ACHN (cell line): ENCODE measurements at places on chromosomes 4 and X.

DNA sequence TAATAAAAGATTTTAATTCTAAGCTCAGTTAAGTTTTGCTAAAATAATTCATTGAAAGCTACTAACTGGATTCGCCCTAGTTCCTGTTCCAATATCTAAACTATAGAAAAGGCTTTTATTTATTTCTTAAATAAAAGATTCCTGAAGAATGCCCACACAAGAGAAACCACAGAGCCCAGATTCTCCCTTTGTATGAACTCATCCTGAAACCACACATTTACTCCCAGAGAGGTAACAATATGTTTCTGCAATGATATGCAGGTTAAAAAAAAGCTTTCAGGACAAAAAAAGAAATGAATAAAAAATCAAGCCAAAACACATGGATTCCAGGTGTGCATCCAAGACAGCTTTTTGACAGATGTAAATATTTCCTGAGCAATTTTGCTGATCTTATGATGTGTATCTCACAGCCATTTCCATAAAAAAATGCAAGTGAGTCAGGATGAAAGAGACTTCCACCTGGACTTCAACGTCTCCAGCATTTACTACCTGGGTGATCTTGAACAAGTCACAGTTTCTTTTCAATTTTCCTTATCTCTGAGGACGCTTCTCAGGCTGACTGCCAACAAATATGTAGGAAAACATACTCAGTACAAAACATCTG, 234.4 kb upstream of the FAT1 start:
- no peak for DNase-seq

- no peak for DNase-seq
Observed at GRCh38 chrX:109822861-109823260, 89.8 kb upstream of the ACSL4 start.

GRCh38 chrX:9340598-9341290, 124.1 kb upstream of the TBL1X start:
- no peak for DNase-seq

DNA sequence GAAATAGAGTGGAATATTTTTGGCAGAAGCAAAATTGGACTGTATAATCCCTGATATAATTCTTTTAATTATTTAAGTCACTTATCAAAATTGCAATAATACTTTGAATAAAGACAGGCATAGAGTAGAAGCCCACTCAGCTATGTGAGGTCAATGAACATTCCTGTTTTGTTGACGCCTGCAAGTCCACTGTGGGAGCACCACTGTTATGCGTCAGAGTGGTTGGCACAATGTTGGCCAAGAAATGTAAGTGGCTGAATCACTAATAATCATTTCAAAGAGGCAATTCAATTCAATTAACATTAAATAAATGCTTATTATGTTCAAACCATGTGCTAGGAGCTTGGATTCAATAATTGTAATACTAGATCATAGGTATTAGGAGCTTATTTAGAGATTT, 221.0 kb downstream of the SPCS3 start:
- DNase-seq = no peak

- no peak for DNase-seq
Observed at GRCh38 chr4:79626101-79626500, 218.1 kb upstream of the GK2 start.

GRCh38 chrX:936979-937769, 275.3 kb downstream of the CRLF2 start:
- no peak for DNase-seq

- no peak for DNase-seq
Observed at GRCh38 chr4:88028946-88029345, 21.5 kb downstream of the PKD2 start.

DNA sequence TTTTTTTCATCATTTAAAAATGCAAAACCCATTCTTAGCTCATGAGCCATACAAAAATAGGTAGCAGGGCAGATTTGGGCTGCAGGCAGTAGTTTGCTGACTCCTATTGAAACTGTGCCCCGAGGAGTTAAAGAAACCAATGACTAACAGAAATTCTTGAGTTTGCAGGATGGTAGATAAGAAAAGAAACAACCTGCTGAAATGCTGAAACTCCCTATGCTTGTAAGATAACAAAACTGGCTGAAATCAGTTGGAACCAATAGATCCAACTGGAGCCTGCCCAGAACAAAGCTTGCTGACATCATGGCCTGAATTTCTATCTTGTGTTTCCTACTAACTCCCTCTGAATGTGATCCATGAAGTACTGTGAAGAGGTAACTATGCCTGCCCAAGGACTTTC, 68.6 kb downstream of the ANOS1 start:
- DNase-seq = no peak

GRCh38 chr4:161457906-161458305, 705.9 kb downstream of the FSTL5 start:
- no peak for DNase-seq

- no peak for DNase-seq
Observed at GRCh38 chr4:78162342-78162741, 105.2 kb downstream of the FRAS1 start.

DNA sequence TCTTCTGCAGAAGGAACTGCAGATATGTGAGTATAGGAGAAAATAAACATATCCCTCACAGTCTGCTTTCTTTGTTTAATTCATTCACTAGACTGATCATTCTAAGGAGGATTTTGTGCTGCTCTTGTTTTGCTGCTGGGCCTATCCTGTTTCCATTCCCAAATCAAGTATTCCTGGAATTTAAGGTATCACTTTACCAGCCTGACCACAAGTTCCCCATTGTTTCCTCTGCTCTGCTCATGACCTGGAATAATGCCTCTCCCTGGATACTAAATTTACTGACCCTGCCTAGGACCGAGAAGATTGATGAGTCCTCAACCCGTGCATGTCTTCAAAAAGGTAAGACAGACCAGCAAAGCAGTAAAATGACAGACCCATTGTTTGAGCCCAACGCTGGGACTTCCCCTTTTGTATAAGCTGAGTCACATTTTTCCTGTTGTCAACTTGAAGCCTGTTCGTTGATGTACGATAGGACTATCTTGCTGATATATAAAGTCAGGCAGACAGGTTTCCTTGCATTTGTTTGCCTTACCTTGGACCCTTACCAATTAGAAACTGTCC, 85.5 kb upstream of the TET2 start:
- DNase-seq = peak; percentile 3

DNA sequence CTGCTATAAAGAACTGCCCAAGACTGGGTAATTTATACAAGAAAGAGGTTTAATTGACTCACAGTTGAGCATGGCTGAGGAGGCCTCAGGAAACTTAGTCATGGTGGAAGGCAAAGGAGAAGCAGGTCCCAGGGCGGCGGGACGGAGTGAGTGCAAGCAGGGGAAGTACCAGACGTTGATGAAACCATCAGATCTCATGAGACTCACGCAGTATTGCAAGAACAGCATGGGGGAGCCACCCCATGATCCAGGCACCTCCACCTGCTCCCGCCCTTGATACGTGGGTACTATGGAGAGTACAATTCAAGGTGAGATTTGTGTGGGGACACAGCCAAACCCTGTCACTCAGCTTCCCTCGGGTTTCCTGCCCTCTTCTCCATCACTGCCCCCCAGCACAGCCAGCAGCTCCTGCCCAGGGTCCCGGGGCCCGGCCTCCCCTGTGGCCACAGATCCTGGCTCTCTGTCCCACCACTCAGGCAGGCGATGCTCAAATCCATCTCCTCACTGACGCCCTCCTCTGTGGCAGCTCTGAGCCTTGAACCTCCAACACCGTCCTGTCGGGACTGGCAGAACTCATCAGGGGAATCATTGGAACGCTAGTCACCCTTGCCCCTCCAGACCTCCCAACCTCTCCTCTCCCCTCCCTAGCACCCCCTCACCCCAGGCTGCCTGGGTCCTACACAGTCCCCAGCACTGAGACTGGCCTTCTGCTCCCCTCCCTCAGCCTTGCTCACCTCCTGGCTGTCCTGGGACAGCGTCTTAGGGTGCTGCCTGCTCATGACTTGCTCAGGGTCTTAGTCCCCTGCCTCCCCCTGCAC, 37.6 kb downstream of the FGFRL1 start:
- no peak for DNase-seq

GRCh38 chr4:6538575-6538974, 36.4 kb upstream of the MAN2B2 start:
- DNase-seq = no peak

DNA sequence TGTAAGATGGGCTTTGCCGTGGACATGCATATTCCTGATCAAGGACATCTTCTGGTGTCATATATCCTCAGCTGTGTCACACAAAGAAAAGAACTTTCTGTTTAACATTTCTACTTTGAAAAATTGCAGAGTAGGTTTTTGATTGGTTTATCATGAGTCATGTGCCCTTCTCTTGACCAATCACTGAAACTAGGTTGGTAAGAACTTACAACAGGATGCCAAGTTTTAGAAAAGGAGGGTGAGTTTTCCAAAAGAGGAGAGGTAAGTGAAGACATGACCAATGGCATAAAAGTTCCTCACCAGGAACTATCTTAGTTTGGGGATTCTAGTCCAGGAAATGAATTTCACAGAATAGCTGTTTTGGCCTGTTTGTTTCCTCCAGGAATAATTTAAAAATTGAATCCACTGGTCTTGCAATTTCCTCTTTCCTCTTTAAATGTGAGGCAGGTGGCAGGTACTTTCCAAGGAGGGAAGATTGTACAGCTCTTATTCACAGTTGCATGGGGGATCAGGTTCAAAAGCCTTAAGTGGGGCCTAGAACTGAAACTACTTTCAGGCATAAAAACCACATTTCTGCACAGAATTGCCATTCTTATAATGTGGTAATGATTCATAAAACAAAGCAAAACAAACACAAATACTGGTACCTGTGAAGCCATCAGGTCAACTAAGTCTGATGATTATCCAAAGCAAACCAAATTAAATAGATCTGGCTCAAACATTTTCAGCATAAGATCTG, 1114.5 kb upstream of the LCORL start:
- no peak for DNase-seq

DNA sequence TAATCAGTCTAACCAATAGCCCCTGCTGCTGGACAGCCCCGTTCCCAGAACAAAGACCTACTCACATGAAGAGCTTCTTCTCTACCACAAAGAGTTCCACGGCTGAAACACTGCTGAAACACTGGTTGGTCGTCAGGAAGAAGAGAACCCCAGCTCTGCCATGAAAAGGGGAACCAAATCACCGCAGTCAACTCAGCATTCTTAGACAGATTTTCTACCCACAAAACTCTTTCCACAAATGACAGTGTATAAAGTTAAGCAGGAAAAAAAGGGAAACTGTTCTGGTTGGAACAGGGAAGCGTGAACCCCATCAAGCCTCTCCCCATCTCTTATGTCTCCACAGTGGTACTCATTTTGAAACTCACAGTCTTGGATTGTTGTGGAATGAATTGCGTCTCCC, 57.3 kb downstream of the ABCG2 start:
- DNase-seq = no peak

DNA sequence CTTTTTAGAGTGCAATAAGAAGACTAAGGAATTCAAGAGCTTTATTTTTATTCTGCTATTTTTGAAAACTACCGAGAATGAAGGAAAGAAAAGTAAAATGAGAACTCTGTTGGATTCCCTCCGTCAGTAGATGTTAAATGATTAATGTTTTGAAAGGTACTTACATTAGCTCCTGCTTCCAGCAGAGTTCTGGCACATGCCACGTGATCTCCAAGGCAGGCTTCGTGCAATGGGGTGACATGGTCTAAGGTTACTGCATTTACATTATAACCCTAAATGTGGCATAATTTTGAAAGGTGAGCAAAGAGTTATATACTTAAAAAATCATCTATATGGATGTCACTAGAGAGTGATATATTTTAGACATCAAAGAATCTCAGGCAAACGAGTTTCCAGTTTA, 26.8 kb upstream of the SPATA4 start:
- no peak for DNase-seq

DNA sequence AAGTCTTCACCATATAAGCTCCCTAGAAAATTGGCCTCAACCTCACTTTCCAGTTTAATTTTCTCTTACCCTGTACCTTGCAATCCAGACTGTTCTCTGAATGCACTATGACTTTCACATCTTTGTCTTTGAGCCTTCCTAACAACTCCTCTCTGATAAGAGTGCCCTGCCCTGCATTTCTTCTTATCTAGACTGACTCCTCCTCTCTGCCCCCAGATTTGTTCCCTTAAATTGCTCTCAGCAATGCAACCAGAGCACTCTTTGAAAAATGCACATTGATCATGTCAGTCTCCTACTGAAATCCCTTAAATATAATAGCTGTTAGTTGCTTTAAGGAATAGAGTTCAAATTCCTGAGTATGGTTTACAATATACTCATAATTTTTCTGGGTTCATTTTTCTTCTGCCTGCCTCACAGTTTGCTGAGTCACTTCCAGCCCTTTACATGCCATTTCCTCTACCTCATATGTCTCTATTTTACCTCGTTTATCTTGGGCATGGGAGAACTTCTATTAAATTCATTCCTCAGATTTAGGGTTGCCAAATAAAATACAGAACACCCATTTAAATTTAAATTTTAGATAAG, 582.7 kb upstream of the AADAT start:
- DNase-seq = no peak

GRCh38 chr4:63155561-63155960, 1253.7 kb downstream of the TECRL start:
- no peak for DNase-seq

DNA sequence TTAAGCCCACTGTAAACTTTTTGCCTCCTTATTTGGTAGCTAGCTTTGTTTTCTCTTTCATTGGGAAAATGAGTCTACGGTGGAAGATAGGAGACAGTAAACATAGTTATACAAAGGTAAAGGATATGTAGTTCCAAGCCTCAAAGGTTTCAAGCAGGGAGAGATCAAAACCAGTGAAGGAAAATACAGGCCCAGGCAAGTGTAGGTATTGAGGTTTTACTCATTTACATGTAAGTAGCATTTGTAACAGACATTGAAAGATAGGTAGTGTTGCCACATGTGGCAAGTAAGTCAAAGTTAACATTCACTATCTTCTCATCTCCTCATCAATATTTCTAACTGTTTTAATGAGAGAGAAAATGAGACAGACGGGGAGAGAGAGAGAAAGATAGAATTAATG, 136.5 kb downstream of the RTL3 start:
- DNase-seq = no peak

GRCh38 chrX:44922980-44923379, 50.0 kb downstream of the KDM6A start:
- DNase-seq = no peak

- DNase-seq = no peak
Observed at GRCh38 chr4:7735961-7736360, 203.7 kb downstream of the AFAP1 start.

GRCh38 chr4:172232966-172233365, 419.8 kb downstream of the GALNTL6 start:
- no peak for DNase-seq

DNA sequence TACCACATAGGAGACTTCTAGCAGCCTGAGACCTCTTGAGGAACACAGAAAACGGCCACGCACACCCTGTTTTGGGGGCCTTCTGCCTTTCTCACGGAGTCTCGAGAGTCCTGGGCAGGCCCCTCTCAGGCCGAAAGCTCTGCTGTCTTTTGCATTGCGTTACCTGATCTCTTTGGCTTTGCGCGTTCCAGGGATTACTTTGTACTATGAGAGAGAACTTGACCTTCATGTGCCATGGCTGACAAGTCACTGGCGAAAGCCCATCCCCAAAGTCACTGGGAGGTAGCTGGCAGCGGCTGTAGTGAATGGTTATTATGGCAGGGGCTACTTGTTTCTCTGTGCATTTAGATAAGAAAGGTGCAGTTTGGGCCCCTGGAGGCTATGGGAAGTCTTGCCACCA, 8.0 kb upstream of the NAT8L start:
- no peak for DNase-seq
